DMS53 (cell line): ENCODE measurements at places on chromosomes 1 and 21.
A peak's percentile ranks its signal among the peaks of the same experiment; 100 is the strongest.

DNA sequence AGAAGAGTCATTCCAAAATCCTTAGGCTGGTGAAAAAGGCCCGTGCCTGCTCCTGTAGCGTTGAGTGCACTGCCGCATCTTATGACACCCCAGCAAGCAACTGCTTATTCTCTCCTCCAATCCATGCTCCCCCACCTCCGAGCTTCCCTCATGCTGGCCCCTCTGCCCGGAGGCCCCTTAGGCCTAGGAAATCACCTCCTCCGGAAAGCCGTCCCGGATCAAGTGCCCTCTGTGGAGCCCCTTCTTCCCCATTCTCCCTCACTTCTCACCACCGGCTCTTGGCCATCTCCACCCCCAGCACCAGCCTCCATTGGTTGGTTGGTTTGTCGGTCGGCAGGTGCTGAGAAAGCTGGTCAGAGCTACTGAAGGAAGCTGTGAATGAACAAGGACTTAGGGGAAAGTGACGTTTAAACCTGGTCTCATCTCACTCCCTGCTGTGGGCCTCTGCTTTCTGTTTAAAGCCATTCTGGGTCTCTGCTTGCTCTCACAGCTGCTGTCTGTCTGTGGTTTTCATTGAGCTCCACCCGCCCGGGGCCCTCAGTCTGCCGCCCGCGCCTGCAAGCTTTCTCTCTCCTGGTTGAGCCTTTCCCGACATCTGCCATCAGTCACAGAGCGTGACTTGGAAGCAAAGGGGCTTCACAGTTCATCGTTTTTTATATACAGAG is 122.2 kb downstream of the KCNN3 start:
- no peak for DNase-seq

DNA sequence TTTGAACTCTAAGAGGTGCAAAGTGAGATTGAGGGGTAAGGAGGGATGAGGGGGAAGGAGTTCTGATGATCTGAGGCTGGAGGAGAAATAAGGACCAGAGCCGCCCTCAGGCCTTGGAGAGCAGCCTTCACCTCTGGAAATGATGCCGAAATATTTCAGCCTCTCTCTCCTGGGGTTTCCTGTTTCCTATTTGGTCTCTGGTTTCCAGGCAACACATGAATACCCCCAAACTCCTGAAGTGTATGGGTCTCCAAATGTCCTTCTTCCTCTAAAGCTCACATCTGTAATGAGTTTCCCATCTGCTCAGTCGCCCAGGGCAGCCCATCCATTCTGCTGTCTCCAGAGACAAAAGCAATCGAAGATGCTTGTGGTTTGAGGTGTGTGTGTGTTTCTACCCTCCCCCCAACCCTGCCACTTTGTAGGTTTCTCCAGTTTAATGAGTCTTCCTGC is 52.0 kb upstream of the FAM20B start:
- no peak for DNase-seq

DNA sequence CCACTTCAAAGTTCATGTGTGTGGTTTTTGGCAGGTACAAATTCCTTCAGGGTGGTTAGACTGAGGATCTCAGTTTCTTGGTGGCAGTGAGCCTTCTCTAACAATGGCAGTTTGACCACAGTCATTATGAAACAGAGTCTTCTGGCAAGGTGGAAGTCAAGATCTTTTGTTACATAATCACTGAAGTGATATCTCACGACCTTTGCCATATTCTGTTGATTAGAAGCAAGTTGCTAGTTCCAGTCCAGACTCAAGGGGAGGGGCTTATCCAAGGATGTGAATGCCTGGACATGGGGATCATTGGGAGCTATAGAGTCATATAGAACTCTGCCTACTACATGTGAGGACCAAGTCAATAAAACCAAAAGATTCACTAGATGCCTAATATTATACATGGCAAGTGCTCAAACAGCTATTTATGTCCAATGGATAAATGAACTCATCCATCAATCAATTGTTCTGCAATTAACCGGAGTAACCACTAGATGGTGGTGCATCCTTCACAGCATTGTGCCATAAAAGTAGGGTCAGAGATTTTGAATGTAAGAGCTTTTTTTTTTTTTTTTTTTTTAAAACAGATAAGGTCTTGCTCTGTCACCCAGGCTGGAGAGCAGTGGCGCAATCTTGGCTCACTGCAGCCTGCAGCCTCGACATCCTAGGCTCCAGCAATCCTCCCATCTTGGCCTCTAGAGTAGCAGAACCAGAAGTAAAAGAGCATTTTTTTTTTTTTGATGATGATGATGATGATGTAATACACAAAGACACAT is 131.9 kb downstream of the CRB1 start:
- peak; percentile 86 for DNase-seq

GRCh38 chr1:67515324-67516080 is 85.3 kb upstream of the SERBP1 start:
- no peak for DNase-seq

DNA sequence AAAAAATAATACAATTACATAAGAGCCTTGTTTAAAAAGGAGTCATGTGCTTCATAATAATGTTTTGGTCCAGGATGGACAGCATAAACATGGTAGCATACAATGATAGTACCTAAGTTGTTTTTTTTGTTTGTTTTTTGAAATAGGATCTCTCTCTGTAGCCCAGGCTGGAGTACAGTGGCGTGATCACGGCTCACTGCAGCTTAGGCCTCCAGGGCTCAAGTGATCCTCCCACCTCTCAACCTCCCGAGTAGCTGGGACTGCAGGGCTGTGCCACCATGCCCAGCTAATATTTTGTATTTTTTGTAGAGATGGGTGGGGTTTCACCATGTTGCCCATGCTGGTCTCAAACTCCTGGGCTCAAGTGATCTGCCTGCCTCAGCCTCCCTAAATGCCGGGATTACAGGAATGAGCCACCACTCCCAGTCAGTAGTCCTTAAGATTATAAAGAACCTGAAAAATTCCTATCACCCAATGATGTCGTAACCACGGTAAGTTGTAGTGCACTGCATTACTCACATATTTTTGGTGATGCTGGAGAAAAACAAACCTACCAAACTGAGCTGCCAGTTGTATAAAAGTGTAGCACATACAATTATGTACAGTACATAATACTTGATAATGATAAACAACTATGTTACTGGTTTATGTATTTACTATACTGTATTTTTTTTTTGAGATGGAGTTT is 22.4 kb upstream of the RCOR3 start:
- peak; percentile 90 for DNase-seq

DNA sequence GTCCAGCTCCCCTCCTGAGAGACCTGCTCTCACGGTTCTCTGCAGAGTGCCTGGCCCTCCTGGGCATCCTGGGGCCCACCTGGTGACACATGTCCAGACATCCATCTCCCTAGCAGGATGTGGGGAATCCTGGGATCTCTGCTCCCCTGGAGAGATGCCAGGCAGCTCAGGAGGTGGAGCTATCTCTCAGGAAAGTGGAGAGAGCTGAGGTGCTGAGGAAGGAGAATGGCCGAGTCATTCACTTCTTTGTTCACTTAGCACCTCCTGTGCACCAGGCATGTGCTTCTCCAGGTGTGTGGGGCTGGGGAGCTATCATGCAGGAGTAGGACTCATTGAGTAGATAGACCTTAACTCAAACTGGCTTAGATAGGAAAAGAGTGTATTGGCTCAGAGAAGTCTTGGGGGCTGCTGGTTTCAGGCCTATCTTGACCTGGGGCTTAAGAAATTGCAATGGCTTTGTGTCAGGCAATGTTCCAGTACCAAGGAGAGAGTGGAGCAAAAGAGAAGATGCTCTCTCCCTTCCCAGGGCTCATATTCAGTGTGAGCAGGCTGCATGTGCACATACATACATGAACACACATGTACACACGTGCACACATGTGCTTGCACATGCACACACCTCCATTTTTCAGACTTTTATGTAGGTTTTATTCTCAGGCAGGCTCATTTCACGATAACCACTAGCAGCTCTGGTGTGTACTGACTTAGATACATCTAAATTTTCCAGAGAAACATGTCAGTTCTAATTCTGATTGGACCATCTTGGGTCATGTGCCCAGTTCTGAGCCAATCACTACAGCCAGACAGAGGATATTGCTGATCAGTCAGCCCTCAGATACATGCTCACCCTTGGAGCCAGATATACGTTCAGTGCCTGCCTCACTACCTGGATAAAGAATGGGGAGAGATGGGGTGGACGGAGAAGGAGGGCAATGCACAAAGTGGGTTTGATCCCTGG is 437.6 kb downstream of the PTPRU start:
- DNase-seq = no peak

- no peak for DNase-seq
Measured at GRCh38 chr1:39413902-39414528, 77.4 kb upstream of the BMP8A start.

DNA sequence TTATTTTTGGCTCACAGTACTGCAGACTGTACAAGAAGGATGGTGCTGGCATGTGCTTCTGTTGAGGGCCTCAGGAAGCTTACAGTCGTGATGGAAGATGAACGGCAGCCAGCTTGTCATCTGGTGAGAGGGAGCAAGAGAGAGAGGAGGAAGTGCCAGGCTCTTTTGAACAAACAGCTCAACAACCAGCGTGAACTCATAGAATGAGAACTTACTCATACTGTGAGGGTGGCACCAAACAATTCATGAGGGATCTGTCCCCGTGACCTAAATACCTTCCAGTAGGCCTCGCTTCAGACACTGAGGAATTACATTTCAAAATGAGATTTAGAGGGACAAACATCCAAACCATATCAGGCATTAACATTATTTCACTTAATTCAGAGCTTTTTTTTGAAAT is 84.7 kb downstream of the PKN2 start:
- DNase-seq = peak; percentile 22

- DNase-seq = peak; percentile 28
Measured at GRCh38 chr1:75985827-75986226, 53.6 kb upstream of the ASB17 start.

- DNase-seq = peak; percentile 46
Measured at GRCh38 chr21:44556879-44557278, 1.7 kb downstream of the KRTAP10-3 start.

GRCh38 chr1:22639286-22639685 is 2.9 kb downstream of the C1QA start:
- DNase-seq = peak; percentile 21
